ENCODE measurements at places on chromosomes 1 and 21. TPM values are rescaled to one million over a fixed set of nuclear protein-coding genes. Genes with fewer than 3 reads are reported as not detected.

Gene PADI1
- 0.37 TPM for total RNA-seq

Gene OR2G6
- not detected for total RNA-seq

GRCh38 chr1:15703562-15703961 is 19.4 kb downstream of the PLEKHM2 start:
- H3K4me1 ChIP-seq: peaks cover 3% of the 10 kb centered on the region
- no peak for DNase-seq
- no peak overlapping the region for H3K4me3 ChIP-seq

- peaks cover 20% of the 10 kb centered on the region for H3K4me1 ChIP-seq
- DNase-seq: no peak
- H3K27me3 ChIP-seq: no peaks in the 10 kb centered on the region
- no peaks in the 10 kb centered on the region for H3K36me3 ChIP-seq
Measured at GRCh38 chr1:226723657-226724532, 15.2 kb downstream of the ITPKB start.

- no peak overlapping the region for H3K27ac ChIP-seq
- no peak for DNase-seq
- H3K36me3 ChIP-seq: no peaks in the 10 kb centered on the region
- no peak overlapping the region for H3K4me3 ChIP-seq
- H3K27me3 ChIP-seq: no peaks in the 10 kb centered on the region
Measured at GRCh38 chr1:228440761-228441500, 24.3 kb upstream of the TRIM17 start.

GRCh38 chr1:116372651-116373430 is at the start of gene ATP1A1:
Gene ATP1A1 (plus strand): TSS chr1:116373244. CDS start chr1:116373512, 268 bp downstream.
- H3K36me3 ChIP-seq: no peaks in the 10 kb centered on the region
- DNase-seq: peak; percentile 79
- H3K4me1 ChIP-seq: peaks cover 47% of the 10 kb centered on the region
- peak within 1 kb of the TSS; percentile 72 for H3K27ac ChIP-seq
- H3K4me3 ChIP-seq: peak within 1 kb of the TSS; percentile 81

DNA sequence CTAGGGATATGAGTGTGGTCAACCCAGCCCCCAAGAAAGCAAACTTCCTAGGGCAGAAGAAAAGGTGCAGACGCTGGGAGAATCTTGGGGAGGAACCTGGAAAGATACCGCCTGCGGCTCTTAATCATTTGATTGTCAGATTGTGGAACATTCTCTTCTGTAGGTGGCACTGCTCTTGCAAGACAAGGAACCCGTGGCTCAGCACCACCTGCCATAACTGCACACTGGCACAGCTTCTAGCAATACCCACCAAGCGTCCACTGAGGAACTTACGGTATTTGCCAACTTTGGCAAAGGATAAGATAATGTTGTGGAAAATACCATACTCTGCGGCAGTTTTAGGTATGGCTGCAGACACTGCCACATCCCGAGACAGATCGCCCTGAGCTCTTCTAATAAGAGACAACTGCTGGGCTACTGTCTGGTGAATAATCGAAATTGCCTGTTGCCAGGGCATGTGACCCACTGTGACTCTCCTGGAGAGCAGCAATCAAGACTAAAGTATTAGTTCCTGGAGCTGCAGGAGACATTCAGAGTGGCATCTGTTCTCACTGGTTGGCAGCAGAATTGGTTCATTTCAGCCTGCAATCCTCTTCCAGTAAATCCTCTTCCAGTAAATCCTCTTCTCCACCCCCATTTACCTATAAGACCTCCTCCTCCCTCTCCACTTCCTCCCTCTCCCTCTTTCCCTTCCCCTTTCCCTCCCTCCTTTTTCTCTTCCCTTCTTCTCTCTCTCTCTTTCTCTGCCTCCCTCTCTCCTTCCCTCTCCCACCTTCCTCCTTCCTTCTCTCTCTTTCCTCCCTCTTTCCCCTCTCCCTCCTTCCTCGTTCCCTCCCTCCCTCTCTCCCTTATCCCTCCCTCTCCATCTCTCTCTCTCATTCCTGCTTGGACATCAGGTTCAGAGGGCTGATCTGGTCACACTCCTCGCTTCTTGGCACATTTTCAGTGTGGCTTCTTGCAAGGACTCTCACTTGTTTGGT is 49.7 kb upstream of the B3GALT5 start:
- peaks cover 4% of the 10 kb centered on the region for H3K4me1 ChIP-seq
- no peaks in the 10 kb centered on the region for H3K27me3 ChIP-seq
- no peaks in the 10 kb centered on the region for H3K36me3 ChIP-seq

DNA sequence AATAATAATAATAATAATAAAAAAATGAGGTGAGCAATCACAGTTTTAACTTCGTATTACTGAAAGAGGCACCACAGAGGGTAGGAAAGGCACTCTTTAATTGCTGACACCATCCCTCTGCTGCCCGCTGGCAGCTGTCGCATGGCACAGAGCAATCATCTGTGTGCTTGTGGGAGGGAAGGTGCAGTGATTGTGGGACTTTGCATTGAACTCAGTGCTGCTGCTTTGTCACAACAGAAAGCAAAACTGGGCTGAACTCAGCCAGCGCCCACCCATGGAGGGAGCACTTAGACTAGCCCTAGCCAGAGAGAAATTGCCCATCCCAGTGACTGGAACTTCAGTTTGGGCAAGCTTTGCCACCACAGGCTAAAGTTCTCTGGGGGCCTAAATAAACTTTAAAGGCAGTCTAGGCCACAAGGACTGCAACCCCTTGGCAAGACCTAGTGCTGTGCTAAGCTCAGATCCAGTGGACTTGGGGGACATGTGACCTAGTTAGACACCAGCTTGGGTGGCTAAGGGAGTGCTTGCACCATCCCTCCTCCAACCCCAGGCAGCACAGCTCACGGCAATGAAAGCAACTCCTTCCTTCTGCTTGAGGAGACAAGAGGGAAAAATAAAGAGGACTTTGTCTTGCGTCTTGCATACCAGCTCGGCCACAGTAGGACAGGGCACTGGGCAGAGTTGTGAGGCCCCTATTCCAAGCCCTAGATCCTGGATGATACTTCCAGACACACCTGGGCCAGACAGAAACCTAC is 59.3 kb downstream of the WDR4 start:
- H3K27ac ChIP-seq: no peak overlapping the region
- no peak for DNase-seq
- H3K4me1 ChIP-seq: no peaks in the 10 kb centered on the region
- H3K4me3 ChIP-seq: no peak overlapping the region
- no peaks in the 10 kb centered on the region for H3K36me3 ChIP-seq

- H3K4me1 ChIP-seq: no peaks in the 10 kb centered on the region
- H3K36me3 ChIP-seq: no peaks in the 10 kb centered on the region
- no peak for DNase-seq
- H3K27ac ChIP-seq: no peak overlapping the region
- H3K27me3 ChIP-seq: no peaks in the 10 kb centered on the region
- no peak overlapping the region for H3K4me3 ChIP-seq
Measured at GRCh38 chr1:186799689-186800054, 29.1 kb upstream of the PLA2G4A start.

DNA sequence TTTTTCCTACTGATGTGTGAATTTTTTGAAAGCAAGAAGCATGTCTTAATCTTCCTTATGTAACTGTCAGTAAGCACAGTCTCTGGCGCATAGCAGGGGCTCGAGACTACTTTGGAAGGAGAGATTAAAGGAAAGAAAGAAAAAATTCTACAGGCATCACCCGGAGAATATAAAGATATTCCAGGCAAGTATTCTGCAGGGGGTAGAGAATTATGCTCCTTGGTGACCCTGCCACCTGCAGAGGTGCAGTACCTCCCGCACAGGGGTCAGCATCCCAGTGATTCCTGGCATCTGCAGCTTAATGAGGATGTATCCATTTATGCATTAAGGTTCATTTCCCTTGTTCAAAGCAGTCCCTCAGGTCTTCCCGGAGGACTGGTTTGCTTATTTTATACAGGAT is 87.6 kb upstream of the WLS start:
- peaks cover 40% of the 10 kb centered on the region for H3K4me1 ChIP-seq
- no peaks in the 10 kb centered on the region for H3K36me3 ChIP-seq
- no peaks in the 10 kb centered on the region for H3K27me3 ChIP-seq
- no peak overlapping the region for H3K27ac ChIP-seq

GRCh38 chr21:25039461-25040380 is 567.6 kb downstream of the MRPL39 start:
- H3K27me3 ChIP-seq: no peaks in the 10 kb centered on the region
- H3K27ac ChIP-seq: no peak overlapping the region
- no peak for DNase-seq
- no peak overlapping the region for H3K4me3 ChIP-seq
- H3K36me3 ChIP-seq: no peaks in the 10 kb centered on the region

GRCh38 chr1:159775716-159776115 is 5.0 kb upstream of the DUSP23 start:
- H3K27ac ChIP-seq: no peak overlapping the region
- H3K4me3 ChIP-seq: no peak overlapping the region
- H3K4me1 ChIP-seq: 0 out of 2 replicates have a peak, but pooled peaks cover 3% of the 10 kb centered on the region
- no peak for DNase-seq
- H3K36me3 ChIP-seq: no peaks in the 10 kb centered on the region
- peaks cover 12% of the 10 kb centered on the region for H3K27me3 ChIP-seq

- no peaks in the 10 kb centered on the region for H3K4me1 ChIP-seq
- H3K36me3 ChIP-seq: peaks cover 13% of the 10 kb centered on the region
- DNase-seq: no peak
- H3K27me3 ChIP-seq: no peaks in the 10 kb centered on the region
Measured at GRCh38 chr1:42777852-42778251, 6.9 kb upstream of the TMEM269 start.

All from HCT116 (cell line).